ENCODE measurements at places on chromosomes 4 and X.

DNA sequence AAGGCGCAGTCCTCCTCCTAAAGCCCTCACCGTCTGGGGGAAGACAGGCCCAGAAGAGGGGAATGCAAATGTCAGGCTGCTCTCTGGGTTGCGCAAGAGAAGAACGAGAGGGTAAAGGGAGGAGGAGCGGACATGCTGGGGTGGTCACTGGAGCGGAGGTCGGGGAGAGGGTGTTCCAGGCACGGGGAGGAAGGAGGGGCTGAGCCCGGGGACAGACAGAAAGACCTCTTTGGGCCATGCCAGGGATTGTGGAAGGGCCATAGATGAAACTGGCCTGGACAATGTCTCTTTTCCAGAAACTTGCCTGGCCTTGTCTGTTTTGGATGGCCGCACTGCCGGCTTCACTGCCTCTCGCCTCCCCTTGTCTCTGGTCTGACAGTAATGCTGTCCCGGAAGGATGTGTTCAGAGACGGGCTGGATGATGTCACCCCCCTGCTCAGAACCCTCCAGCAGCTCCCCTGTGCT lies 121.0 kb downstream of the SORCS2 start:
- DNase-seq: no peak

- DNase-seq: no peak
Observed at GRCh38 chr4:4837316-4837715, 22.1 kb upstream of the MSX1 start.

DNA sequence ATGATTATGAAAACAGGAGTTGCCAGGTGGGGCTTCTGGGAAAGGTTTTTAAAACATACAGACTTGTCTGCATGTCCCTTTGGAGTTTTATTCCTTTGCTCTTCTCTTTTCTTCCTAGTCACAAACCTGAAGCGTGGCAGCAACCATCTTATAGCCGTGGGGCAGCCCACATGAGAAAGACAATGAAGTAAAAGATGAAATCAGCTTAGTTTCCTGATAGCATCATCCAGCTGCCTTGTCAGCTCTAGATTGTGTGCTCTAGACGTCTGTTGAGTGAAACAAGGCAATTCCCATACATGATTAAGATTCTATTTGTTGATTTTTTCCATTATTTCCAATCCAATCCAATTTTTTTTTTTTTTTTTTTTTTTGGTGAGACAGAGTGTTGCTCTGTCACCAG lies 68.9 kb downstream of the ELOVL6 start:
- no peak for DNase-seq

DNA sequence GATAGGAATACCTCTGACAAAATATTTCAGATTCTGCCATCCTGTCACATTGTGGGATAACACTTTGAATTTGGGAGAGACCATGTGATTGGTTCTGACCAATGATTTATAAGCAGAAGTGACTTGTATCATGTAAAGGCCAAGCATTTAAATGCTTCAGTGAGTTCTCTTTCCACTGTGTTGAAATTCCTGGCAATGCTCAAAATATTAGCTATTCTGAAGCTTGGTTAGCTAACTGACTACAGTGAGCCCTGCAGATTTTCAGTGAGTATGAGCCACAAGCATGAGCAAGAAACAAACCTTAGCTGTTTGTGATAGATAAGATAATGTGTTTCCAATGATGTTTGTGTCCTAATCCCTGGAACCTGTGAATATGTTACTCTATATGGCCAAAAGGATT lies 562.8 kb upstream of the AADAT start:
- no peak for DNase-seq

GRCh38 chr4:19729886-19730651 lies 521.6 kb upstream of the SLIT2 start:
- DNase-seq: no peak

- no peak for DNase-seq
Observed at GRCh38 chrX:43522582-43522981, 133.5 kb upstream of the MAOA start.

DNA sequence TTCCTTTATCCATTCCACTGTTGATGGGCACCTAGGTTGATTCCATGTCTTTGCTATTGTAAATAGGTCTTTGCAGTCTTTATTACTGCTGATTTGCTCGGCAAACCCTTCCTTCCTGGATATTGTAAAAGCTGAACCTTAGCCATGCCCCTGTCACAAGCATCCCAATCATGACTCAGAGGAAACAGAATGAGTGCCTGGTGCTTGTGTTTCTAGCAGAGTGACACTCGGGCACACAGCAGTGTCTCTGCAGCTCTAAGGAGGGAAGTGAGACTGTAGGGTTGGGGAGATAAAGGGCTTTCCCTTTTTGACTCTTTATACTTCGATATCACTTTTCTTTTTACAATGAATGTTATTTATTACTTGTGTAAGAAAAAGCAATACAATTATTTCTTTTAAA lies 83.3 kb downstream of the AKAP4 start:
- no peak for DNase-seq

DNA sequence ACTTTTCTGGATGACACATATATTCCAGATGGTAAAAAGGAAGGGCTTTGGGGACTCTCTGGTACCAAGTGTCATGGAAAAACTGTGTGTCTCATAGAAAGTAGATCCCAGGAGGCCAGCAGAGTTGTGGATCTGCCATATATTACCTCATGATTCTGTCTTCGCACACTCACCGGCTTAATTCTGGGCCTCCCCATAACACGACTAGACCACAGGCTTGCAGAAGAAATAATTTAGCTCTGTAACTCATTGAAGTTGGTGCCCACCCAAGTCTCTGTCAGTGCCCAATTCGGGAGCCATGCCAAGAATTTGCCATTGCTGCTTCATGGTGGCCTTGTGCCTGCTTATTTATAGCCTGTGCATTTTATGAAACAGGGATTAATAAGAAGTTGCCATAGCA lies 104.5 kb downstream of the AR start:
- DNase-seq: no peak

DNA sequence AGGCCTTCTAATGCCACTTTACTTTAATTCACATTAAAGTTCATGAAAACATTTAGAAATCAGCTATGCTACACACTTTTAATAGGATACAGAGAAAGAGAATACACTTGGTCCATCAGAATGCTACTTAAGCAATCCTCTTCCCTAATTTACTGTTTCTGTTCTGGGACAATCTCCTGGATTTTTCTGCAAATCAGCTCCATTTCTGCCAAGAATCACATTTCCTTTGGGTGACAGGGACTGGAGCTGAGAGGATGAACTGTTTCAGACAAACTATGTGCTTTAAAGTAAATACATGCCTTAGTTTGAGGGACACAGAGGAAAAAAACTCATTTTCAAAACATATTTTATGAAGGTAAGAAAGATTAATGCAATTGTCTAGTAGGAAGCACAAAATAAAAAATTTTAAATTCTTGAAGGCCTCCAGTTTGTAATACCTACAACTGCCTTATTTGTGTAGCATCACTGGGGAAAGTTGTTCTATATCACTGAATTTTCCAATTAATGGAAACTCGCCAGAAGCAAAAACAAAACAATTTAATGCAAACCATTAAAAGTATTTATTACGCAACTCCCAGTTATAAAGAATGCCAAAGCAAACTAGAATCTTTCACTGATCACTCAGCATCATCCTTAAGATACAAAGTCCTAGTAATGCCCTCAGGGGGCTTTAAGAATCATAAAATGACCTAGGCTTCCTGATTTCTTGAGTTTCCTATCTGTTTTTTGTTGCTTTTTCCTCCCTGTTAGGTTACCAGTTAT lies 36.3 kb downstream of the BCLAF3 start:
- no peak for DNase-seq
